ENCODE measurements at places on chromosomes 16 and 17. TPM values are rescaled to one million over a fixed set of nuclear protein-coding genes. Genes with fewer than 3 reads are reported as not detected.

DNA sequence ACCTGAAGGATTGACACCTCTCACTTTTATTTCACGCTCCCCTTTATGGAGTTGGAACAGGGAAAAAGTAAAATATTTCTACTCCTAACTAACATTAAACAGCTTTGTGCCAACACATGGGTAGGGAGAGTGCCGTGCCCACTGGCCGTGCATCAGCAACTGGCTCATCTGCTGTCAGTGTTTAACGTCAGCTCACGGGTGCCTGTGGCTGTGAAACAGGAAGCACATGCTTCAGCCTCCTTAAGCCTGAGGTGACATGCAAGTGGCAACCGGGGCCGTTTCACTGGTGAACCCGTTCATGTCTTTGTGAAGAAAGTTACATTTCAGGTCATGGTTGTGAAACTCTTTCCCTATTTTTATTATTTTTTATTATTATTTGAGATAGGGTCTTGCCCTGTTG, 3.2 kb downstream of the SPG7 start:
- DNase-seq: no peak

The GAS7 gene
- total RNA-seq: 3.4 TPM

DNA sequence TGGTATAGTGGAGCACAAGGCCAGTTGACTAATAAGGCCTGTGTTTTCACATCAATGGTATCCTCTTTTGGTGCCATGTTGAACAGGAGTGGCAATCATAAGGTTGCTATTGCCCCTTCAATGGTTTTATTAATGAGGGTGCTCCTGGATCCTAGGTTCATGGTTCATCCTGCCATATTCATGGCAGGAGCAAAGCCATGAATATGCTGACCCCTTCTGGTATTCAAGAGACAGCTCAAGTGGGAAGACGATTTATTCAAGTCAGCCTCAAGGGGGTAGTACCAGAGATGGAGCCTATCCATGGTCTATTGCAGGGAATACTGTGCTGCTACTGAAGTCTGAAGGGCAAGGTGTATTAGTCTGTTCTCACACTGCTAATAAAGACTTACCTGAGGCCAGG, 2.6 kb downstream of the ABCA9 start:
- no peak for DNase-seq

The IGFALS gene
- total RNA-seq: not detected

GRCh38 chr16:60203525-60204124, 1469.5 kb upstream of the GOT2 start:
- no peak for DNase-seq
